ENCODE measurements at places on chromosomes 7 and 10.

- DNase-seq: no peak
Observed at GRCh38 chr7:103765901-103766300, 223.6 kb downstream of the RELN start.

GRCh38 chr7:66542528-66543269, 86.0 kb upstream of the KCTD7 start:
- no peak for DNase-seq

- no peak for DNase-seq
Observed at GRCh38 chr10:78456649-78457400, 423.2 kb downstream of the RPS24 start.

DNA sequence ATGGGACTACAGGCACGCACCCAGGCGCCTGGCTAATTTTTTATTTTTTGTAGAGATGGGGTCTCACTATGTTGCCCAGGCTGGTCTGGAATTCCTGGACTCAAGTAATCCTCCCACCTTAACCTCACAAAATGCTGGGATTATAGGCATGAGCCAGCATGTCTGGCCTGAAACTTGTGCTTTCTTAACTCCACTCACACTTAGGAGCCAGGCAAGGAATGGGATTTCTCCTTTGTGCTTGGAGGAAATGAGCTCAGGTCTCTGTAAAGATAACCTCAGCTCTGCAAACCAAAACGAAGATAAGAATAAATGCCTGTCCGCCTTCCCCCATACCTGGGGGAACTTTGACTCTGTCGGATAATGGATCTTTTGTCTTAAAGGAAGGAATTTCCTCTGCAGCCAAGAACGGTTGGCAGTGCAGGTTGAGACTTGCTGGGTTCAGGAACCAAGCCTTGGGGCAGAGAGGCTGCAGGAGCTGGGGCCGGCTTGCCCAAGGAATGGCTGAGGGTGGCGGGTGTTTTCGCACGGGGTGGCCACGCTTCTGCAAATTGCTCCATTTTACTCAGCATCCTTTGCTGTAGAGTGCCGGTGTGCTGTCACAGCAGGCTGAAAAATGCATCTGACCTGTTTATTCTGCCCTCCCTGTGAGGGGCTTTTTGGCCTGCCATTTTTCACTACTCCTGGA, 174.2 kb downstream of the KIAA1217 start:
- DNase-seq: no peak

GRCh38 chr7:16114633-16115032, 306.7 kb downstream of the CRPPA start:
- no peak for DNase-seq

DNA sequence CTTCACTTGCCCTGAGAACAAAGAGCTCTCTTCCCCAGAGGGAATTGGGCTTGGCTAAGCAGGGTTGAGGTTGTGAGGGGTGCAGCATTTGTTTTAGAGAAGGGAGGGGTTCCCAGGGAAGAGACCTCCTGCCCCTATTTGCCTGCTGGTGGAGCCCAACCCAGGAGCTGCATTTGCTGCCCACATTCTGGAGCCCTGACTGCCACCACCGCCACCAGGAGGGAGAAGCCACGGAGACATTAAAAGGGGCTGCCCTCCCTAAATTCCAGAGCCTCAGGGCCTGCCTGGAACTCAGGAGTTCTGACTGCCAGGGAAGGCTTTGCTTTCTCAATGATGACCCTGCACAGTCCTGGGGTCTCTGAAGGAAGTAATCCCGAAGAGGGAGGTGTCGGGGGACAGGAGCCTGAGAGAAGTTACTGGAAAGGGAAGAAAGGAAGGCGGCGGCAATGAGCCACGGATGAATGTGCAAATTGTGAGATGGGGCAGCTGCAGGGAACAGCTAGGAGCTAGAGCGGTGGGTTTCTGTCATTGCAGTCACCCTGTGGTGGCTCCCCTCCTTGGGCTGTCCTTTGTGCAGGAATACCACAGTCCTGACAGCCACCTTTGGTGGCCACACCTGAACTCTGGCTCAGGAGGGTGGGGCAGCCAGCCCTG, 51.3 kb downstream of the NEURL1 start:
- no peak for DNase-seq

- no peak for DNase-seq
Observed at GRCh38 chr7:129780974-129781927, 169.7 kb downstream of the NRF1 start.
